ENCODE measurements at places on chromosomes 5 and 9. TPM values are rescaled to one million over a fixed set of nuclear protein-coding genes. Genes with fewer than 3 reads are reported as not detected.

- DNase-seq, result no peak
These were observed 54.2 kb downstream of the ZSWIM6 start for GRCh38 chr5:61386045-61386800.

GRCh38 chr9:14232111-14232510 is 81.8 kb downstream of the NFIB start:
- DNase-seq, result no peak

GRCh38 chr9:113955076-113955752 is 79.1 kb downstream of the ZNF618 start:
- DNase-seq, result no peak

DNA sequence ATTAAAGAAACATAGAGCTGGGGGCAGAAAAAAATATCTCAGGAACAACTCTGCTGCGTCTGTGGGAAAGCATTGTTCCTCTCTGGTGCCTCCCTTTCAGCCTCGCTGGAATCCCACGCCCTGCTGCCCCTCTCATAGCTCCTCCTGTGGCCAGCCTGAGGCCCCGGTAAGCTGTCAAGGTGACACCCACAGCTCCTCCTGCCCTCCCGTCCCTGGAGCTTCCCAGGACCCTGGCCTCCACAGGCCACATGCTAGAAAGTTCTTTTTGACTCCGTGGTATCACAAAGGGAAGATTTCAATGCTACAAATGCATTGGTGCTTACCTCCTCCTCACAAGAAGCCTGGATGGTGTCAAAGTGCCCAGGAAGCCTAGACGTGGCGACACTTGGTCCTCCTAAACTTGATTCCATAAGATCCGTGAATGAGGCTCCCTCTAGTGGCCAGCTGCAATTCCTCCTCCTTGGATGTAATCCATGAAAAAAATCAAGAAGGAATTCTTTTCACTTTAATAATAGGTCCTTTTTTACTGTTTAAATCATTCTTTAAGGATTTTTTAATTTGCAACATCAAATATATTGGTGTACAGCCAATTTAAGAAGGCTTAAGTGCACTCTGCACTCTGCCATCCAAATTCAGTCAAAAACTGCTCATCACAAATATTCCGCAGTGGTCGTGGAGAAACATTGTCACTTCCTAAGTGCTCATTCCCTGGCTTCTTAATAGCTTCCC is 104.9 kb downstream of the CFAP90 start:
- DNase-seq, result peak; percentile 20

The MPDZ gene
- total RNA-seq, result 0.29 TPM

The PCDHB12 gene
- total RNA-seq, result not detected

The KLF9 gene
- 21.3 TPM for total RNA-seq
